ENCODE measurements at places on chromosomes 6 and 20.
A peak's percentile ranks its signal among the peaks of the same experiment; 100 is the strongest.

DNA sequence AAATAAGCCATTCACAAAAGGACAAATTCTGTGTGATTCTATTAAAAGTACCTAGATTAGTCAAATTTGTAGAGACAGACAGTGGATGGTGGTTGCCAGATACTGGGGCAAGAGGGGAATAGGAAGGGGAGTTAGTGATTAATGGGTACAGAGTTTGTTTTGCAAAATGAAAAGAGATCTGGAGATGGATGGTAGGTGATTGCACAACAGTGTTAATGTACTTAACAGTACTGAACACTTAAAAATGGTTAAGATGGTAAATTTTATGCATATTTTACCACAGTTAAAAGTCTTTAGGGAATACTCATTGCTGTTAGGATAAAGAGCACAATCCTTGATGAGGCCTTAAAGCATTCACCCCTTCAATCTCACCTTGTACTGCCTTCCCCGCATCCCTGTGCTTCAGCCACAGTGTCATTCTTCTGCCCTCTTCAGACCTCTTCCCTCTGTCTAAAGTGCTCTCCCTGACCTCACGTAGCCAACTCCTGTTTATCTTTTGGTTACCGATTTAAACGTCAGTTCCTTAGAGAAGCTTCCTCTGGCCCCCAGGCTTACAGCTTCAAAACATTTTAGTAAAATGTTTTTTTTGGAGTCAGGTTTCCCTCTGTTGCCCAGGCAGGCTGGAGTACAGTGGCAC is 11.8 kb downstream of the PSMF1 start:
- H3K27me3 ChIP-seq: no peaks in the 10 kb centered on the region
- H3K4me1 ChIP-seq: peaks cover 11% of the 10 kb centered on the region
- no peak overlapping the region for H3K4me3 ChIP-seq
- no peak overlapping the region for H3K27ac ChIP-seq
- peaks cover 66% of the 10 kb centered on the region for H3K36me3 ChIP-seq

DNA sequence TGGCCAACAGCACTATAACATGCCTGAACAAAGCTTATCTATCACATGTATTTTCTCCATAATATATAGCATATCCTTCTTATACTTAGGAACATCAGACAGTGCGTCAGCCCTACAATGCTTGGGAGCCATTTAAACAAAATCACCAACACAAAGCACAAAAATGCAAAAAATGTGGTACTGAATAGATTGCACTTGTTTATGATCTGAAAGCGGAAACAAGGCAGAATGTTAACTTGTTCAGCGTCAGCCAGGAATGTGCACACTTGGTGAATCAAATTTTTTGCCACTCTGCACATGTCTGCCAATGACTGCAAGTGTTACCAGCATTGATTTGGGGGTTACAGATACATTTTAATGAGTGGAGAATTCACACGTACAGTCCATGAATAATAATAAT is 14.8 kb downstream of the SLC35A1 start:
- H3K4me1 ChIP-seq: no peaks in the 10 kb centered on the region
- peaks cover 18% of the 10 kb centered on the region for H3K36me3 ChIP-seq
- DNase-seq: no peak
- no peak overlapping the region for H3K27ac ChIP-seq
- H3K4me3 ChIP-seq: no peak overlapping the region

GRCh38 chr6:17904491-17905120 is 82.8 kb downstream of the KIF13A start:
- H3K4me3 ChIP-seq: no peak overlapping the region
- no peak overlapping the region for H3K27ac ChIP-seq
- DNase-seq: no peak
- peaks cover 5% of the 10 kb centered on the region for H3K36me3 ChIP-seq
- H3K27me3 ChIP-seq: no peaks in the 10 kb centered on the region

- H3K27me3 ChIP-seq: no peaks in the 10 kb centered on the region
- DNase-seq: no peak
- no peak overlapping the region for H3K4me3 ChIP-seq
- peak overlapping the region; percentile 48 for H3K27ac ChIP-seq
- H3K36me3 ChIP-seq: no peaks in the 10 kb centered on the region
These were observed 78.3 kb upstream of the CLDN20 start for GRCh38 chr6:155185544-155185943.

- no peaks in the 10 kb centered on the region for H3K4me1 ChIP-seq
- no peak overlapping the region for H3K4me3 ChIP-seq
- H3K36me3 ChIP-seq: no peaks in the 10 kb centered on the region
- H3K27ac ChIP-seq: no peak overlapping the region
These were observed 2.3 kb downstream of the TRAPPC3L start for GRCh38 chr6:116543149-116543548.

DNA sequence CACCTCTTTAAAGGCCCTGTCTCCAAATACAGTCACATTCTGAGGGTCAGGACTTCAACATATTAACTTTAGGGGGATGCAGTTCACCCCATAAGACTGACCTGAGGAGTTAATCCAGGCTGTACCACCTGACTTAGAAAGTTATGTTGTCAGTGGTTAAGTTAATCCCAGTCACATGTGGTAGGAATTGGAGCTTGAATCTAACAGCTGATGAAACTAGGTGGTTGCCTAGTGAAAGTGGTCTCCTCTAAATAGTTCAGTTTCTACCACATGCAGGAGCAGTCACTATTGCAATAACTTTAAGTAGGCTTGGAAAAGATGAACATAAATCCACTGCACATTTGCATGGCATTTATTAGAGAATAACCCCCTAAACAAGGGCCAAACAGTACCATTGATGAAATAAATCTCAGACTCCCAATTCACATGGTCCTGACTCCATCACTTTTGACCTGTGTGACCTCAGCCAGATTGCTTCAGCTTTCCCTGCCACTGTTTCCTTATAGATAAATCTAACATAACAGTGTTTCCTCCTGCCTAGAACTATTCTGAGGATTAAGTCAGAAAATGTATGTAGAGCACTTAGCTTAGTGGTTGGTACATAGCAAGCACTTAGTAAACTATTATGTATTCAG is 20.1 kb downstream of the SAMD5 start:
- no peak overlapping the region for H3K4me3 ChIP-seq
- peaks cover 9% of the 10 kb centered on the region for H3K36me3 ChIP-seq
- DNase-seq: no peak

DNA sequence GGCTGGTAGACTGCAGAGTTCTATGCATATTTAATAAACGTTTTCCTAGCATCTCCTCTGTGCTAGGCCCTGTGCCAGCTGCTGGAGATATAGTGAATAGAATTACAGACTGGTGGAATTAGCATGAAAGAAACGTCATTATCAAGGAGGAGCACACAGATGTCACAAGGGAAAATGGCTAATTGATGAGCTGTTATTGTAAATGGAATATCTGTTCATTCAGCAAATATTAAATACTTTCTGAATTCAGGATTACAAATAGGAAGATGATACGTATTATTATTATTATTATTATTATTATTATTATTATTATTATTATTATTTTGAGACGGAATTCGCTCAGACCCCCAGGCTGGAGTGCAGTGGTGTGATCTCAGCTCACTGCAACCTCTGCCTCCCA is 1.2 kb downstream of the AAR2 start:
- no peaks in the 10 kb centered on the region for H3K27me3 ChIP-seq
- no peak for DNase-seq
- peaks cover 27% of the 10 kb centered on the region for H3K4me1 ChIP-seq
- H3K27ac ChIP-seq: peak overlapping the region; percentile 92
- peak overlapping the region; percentile 91 for H3K4me3 ChIP-seq
- H3K36me3 ChIP-seq: peaks cover 7% of the 10 kb centered on the region

DNA sequence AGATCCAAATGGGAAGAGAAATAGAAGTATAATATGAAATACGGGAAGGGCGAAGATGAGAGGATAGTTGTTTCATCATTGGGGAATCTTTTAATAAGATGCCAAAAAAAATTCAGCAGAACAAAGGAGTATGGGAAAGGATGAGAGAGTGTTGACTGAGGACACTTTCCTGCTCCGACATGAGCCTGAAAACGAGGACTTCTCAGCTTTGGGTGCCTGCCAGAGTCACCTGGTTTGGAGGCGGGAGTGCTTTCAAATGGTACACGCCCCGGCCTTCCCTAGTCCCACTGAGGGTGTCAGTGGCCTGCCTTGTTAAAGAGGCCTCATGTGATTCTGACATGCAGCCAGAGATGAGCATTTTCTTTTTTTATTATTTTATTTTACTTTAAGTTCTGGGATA is 250.9 kb downstream of the ANKRD60 start:
- no peak for DNase-seq
- no peak overlapping the region for H3K4me3 ChIP-seq
- H3K27ac ChIP-seq: no peak overlapping the region

DNA sequence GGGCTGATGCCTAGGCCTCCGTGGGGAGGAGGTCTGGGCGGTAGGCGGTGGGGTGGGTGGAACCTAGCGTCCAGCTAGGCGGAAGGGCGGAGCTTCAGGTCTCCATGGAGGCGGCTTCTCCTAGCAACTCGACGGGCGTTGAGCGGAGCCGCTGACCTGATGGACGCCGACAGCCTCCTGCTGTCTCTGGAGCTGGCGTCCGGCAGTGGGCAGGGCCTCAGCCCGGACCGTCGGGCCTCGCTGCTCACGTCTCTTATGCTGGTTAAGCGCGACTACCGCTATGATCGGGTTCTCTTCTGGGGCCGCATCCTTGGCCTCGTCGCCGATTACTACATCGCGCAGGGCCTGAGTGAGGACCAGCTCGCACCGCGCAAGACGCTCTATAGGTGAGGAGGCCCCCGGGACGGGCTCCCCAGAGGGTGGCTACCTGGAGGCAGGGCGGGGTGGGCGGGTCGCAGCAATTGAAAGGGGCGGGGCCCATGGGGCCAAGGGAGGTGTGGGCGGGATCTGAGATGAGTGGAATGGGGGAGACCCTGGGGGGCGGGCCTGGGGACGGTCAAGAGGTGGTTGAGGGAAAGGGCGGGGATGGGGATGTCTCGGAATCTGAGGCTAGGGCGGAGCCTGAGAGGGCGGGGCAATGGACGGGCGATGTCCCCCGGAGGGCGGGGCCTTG is at the start of gene RSPH9:
Gene RSPH9 (plus strand): TSS at position 97 of the 673 bp plus-strand sequence. CDS start 63 bp downstream, at position 160.
- H3K36me3 ChIP-seq: peaks cover 12% of the 10 kb centered on the region
- H3K4me1 ChIP-seq: peaks cover 12% of the 10 kb centered on the region
- no peak for DNase-seq
- H3K4me3 ChIP-seq: peak within 1 kb of the TSS; percentile 64
- no peaks in the 10 kb centered on the region for H3K27me3 ChIP-seq

GRCh38 chr20:17449031-17449430 is 82.1 kb downstream of the BFSP1 start:
- no peak overlapping the region for H3K27ac ChIP-seq
- no peaks in the 10 kb centered on the region for H3K36me3 ChIP-seq
- no peak for DNase-seq
- H3K4me3 ChIP-seq: no peak overlapping the region
- peaks cover 38% of the 10 kb centered on the region for H3K27me3 ChIP-seq
- no peaks in the 10 kb centered on the region for H3K4me1 ChIP-seq

- DNase-seq: no peak
- peaks cover 11% of the 10 kb centered on the region for H3K36me3 ChIP-seq
- H3K27me3 ChIP-seq: no peaks in the 10 kb centered on the region
- no peak overlapping the region for H3K4me3 ChIP-seq
- H3K27ac ChIP-seq: no peak overlapping the region
- H3K4me1 ChIP-seq: peaks cover 8% of the 10 kb centered on the region
These were observed 37.8 kb downstream of the ZNF451 start for GRCh38 chr6:57127763-57128162.

- H3K4me3 ChIP-seq: no peak overlapping the region
- no peaks in the 10 kb centered on the region for H3K36me3 ChIP-seq
- peaks cover 26% of the 10 kb centered on the region for H3K27me3 ChIP-seq
These were observed 38.3 kb upstream of the DUSP22 start for GRCh38 chr6:254016-254415.

- no peaks in the 10 kb centered on the region for H3K36me3 ChIP-seq
- peaks cover 44% of the 10 kb centered on the region for H3K27me3 ChIP-seq
- H3K27ac ChIP-seq: no peak overlapping the region
- H3K4me1 ChIP-seq: peaks cover 4% of the 10 kb centered on the region
- H3K4me3 ChIP-seq: no peak overlapping the region
These were observed 4.7 kb downstream of the MMP9 start for GRCh38 chr20:46013322-46013828.

GRCh38 chr20:63135411-63135810 is 80.5 kb downstream of the YTHDF1 start:
- H3K27ac ChIP-seq: no peak overlapping the region
- H3K36me3 ChIP-seq: no peaks in the 10 kb centered on the region
- no peak overlapping the region for H3K4me3 ChIP-seq
- no peaks in the 10 kb centered on the region for H3K4me1 ChIP-seq
- peaks cover 11% of the 10 kb centered on the region for H3K27me3 ChIP-seq

DNA sequence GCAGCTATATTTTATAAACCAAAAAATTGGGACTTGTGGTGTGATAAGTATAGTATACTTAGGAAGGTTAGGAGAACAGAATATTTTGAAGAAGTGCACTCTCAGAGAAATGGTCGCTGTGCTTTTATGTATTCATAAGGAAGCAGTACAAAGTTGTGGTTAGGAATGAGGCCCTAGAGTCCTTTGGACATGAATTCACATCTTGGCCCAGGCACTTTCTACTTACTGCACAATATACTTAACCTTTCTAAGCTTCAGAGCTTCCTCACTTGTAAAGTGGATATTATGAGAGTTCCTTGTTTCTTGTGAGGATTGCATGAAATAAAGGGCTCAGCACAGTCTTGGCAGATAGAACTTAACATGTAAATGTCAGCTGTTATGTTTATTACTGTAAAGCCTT is 21.0 kb upstream of the SERINC3 start:
- no peaks in the 10 kb centered on the region for H3K36me3 ChIP-seq
- no peaks in the 10 kb centered on the region for H3K27me3 ChIP-seq
- no peak for DNase-seq
- no peak overlapping the region for H3K27ac ChIP-seq
- H3K4me1 ChIP-seq: peaks cover 14% of the 10 kb centered on the region

DNA sequence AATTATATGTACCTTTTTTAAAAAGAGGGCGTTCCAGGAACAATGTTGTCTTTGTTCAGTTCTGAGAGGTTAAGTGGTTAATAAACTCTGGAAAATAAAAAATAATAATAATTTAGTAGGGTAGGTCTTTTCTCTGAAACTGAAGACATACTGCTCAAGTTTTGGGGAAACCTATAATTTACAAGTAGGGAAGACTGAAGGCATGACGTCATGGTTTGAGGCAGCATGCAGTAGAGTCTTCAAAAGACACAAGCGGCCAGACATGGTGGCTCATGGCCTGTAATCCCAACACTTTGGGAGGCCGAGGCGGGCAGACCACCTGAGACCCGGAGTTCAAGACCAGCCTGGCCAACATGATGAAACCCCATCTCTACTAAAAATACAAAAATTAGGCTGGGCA is 14.0 kb downstream of the STAU1 start:
- H3K4me3 ChIP-seq: no peak overlapping the region
- H3K4me1 ChIP-seq: no peaks in the 10 kb centered on the region
- no peaks in the 10 kb centered on the region for H3K27me3 ChIP-seq
- DNase-seq: no peak
- H3K36me3 ChIP-seq: peaks cover 16% of the 10 kb centered on the region
- H3K27ac ChIP-seq: no peak overlapping the region

GRCh38 chr20:36936341-36936740 is 15.2 kb downstream of the SAMHD1 start:
- no peak overlapping the region for H3K27ac ChIP-seq
- H3K4me1 ChIP-seq: peaks cover 2% of the 10 kb centered on the region
- H3K27me3 ChIP-seq: no peaks in the 10 kb centered on the region
- DNase-seq: no peak
- H3K4me3 ChIP-seq: no peak overlapping the region

DNA sequence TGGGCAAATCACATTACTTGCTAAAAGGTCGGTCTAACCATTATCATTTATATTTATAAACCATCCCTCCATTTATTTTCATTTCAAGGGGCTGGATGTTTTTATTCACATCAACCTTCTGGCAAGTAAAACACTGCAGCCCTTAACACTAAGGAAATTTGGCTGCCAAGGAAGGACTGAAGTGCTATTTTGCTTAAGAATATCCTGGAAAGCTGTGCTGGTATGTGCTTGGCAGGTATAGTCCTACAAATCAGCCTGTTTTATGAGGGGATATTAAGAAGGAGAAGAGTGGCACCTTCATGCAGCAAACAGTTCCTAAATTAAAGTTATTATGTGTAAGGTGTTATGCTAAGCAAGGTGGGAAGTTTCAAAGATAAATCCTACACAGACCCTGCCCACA is 9.8 kb downstream of the PHACTR2 start:
- no peaks in the 10 kb centered on the region for H3K27me3 ChIP-seq
- peaks cover 79% of the 10 kb centered on the region for H3K4me1 ChIP-seq
- no peak for DNase-seq
- H3K27ac ChIP-seq: peak overlapping the region; percentile 89
